Activated CD4-positive, alpha-beta T cell treated with anti-CD3 and anti-CD28 coated beads for 4 hours (primary cell): ENCODE measurements at places on chromosomes 1 and 21.

GRCh38 chr1:47856996-47857395, 140.2 kb downstream of the TRABD2B start:
- DNase-seq: no peak

DNA sequence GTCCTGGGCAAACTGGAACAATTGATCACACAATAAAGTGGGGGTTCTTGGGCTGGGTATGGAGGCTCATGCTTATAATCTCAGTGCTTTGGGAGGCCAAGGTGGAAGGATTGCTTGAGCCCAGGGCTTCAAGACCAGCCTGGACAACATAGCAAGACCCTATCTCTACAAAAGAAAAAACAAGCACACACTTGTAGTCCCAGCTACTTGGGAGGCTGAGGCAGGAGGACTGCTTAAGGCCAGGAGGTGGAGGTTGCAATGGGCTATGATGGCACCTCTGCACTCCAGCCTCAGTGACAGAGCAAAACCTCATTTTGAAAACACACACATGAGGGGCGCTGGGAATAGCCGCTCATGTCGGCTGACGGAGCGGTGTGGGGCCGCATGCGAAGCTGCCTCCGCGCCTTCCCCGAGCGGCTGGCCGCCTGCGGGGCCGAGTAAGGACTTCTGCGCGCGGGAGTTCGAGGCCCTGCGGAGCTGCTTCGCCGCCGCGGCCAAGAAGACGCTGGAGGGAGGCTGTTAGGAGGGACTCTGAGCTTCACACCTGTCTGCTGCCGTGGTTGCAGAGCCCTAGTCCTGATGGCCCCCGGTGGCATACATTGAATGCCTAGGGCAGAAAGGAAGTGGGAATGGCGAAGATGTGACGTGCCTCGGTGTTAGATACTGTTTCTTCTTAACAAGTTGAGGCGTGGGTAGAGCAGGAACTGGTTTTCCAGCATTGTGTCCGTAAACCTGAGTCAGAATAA, 59.5 kb downstream of the ACBD3 start:
- DNase-seq: no peak

DNA sequence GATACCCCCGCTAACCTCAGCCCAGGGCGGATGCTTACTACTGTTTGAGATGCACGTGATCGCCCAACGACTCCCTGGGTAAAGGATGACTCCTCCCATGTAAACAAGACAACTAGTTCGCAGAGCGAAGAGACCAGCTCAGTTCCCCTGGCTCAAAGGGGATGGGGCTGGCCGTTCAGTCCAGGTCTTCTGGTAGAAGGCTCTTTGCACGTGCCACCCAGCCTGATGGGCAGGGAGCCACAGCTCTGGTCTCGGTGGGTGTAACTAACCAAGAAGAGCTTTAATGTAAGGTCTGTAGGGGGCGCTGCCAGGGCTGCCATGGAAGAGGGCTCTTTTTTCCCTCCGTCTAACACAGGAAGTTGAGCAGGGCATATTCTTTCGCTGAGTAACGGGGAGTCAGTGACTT, 49.4 kb upstream of the PARP1 start:
- peak; percentile 21 for DNase-seq

DNA sequence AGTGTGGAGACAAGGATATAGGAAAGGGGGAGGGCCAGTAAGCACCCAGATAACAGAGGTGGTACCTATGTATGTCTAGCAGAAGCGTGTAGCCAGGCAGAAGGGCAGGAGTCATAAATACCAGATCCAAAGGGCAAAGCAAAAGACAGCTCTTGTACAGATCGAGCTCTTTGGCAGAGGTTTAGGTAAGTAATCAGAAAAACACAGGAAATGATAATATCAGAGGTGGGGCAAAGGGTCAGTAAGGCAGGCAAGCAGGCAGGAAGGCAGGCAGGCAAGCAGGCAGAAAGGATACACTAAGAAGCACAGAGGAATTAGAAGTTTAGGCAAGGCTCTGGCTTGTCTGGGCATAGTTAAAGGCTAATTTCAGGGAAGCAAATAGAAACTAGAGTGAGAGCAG, 22.7 kb upstream of the SLFNL1 start:
- DNase-seq: no peak

DNA sequence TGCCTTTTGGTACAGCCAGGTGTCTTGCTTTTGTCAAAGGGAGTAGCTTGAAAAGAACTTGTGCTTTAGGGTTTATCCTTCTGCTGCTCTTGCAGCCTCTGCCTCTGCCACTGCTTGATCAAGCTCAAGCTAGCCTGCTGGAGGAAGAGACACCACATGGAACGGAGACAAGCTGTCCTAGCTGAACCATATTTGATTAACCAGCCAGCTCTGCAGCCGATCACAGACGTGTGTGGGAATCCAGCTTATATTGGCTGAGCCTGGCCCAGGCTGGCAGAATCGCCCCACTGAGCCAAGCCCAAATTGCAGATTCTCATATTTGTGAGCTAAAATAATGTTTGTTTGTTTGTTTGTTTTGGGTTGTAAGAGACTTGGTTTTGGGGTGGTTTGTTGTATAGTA, 18.7 kb upstream of the FAM78B start:
- DNase-seq: no peak

DNA sequence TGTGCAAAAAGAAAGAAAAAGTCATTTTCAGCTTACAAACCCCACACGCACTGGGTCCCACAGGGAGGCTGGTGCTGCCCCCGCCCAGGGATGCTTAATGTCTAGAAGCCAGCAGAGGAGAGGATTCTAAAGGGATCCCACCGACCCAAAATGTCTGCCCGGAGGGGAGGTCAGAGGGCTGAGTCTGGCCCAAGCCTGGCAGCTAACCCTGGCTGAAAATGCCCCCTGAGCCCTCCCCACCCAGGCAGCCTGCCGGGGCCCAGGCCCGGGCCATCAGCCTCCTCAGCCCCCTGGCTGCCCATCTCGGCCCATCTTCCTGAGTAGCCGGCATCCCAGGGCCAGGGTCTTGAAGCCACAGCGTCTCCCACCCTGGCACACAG, 33.5 kb downstream of the ACOT7 start:
- DNase-seq: no peak

GRCh38 chr1:76377247-76377646, 302.7 kb downstream of the ST6GALNAC3 start:
- DNase-seq: no peak

DNA sequence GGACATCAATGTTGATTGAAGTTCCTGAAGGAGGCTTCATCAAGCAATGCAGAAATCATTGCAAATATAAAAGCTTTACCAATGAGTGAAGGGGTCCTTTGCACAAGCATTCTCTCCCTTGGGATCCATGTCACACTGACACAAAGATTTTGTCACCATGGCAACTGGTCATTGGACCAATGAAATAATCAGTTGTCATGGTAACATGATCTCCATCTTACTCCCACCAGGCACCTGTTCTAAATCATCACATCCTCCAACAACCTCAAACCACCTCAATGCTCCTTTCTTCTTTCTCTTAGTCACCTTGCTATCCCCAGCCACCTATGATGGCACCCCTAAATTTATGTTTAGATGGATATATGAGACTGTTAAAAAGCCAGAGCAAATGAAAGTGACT, 13.5 kb upstream of the FOXJ3 start:
- DNase-seq: no peak

- no peak for DNase-seq
These were observed 91.5 kb downstream of the SSBP3 start for GRCh38 chr1:54314696-54315095.

DNA sequence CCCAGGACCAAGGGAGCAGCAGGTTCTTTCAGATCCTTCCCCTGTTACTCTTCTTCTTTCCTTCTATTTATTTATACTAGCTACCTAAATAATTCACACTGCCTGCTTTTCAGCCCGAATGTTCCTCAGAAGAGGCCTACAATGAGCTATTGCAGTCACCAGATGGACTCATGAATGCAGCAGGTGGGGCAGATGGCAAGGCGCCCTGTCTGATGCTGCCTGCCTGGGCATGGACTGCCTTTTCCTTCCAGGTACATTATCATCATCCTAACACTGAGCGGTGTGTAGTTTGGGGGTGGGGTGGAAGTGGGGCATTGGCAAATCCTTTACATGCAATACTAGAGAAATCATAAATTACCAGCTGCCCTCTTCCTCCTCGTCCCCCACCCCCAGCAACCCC, 17.6 kb downstream of the ESRRG start:
- DNase-seq: no peak

- no peak for DNase-seq
These were observed 4.0 kb downstream of the ADARB1 start for GRCh38 chr21:45078371-45078770.

GRCh38 chr1:231653632-231654031, 27.0 kb downstream of the DISC1 start:
- DNase-seq: no peak

DNA sequence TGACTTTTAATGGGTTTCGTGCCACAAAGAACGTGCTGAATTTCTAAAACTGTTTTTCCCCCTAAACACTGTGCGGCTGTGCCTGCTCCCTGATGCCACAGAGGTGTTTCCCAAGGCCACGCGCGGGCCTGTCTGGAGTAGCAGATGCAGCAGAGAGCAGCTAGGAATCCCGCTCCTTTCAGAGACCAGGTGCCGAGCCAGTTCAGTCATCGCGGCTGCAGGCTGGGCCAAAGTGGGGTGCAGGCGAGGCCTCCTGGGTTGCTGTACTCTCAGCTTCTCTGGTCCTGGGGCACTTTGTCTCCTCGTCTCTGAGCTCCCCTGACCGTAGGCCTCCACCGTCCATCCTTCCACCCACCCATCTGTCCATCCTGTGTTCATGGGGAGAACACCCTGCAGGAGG, 17.4 kb upstream of the DIP2A start:
- DNase-seq: no peak

- no peak for DNase-seq
These were observed 57.1 kb upstream of the GADD45A start for GRCh38 chr1:67627906-67628305.
